ENCODE measurements at places on chromosomes 4 and X.

DNA sequence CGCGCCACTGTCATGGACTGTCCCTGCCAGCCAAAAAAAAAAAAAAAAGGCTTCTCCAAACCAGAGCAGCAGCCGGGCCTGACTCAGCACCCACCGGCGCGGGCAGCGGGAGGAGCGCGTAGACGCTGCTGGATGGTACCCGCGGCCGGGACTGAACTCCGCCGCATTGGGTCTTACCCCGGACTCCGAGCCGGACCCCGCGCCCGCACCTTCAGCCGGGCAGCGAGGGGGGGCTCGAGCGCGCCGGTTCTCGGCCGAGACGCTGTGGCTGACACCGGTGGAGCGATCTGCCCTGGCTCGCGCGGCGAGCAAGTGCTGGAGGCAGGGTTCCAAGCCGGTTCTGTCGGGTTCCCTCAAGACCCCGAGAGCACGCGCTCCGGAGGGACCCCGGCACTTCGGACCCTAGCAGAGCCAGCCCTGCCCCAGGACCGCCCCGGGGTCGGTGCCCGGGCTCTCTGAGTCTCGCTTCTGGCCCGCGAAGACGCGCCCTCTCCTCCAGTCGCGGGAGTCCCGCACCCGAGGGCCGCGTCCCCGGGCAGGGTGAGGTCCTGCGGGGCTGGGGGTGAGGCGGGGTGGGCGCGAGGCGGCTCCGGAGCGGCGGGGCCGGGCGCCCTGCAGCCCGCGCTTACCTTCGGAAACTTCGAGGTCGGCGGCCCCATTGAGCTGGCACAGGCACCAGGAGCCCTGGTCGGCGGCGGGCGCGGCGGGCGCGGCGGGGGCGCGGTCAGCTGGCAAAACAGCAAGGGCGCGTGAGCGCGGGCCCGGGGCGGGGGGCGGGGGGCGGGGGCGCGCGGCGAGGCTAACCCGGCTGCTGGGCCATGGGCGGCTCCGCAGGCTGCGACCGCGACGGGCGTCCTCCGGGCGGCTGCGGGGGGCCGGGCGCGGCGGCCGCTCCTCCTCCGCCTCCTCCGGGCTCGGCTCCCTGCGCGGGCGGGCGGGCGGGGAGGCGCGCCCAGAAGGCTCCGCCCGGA, 11.8 kb upstream of the MAN2B2 start:
- no peak for DNase-seq

DNA sequence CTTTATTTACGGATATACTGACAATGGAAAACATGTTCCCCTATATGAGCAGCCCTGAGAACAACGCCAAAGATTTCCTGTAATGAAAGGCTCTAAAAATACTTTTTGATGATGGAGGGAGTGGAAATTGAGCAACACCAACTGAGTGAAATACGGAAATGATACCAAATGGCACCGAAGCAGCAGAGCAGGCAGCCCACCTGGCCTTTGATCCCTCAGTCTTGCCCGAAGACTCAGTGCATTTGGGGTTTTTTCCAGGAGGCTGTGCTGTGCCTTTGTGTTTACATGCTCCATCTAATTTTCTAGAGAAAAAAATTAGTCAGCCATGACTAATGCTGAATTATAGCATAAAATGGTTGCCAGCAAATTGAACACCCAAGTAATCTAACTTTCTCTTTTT, 169.9 kb upstream of the RBPJ start:
- DNase-seq, result no peak

DNA sequence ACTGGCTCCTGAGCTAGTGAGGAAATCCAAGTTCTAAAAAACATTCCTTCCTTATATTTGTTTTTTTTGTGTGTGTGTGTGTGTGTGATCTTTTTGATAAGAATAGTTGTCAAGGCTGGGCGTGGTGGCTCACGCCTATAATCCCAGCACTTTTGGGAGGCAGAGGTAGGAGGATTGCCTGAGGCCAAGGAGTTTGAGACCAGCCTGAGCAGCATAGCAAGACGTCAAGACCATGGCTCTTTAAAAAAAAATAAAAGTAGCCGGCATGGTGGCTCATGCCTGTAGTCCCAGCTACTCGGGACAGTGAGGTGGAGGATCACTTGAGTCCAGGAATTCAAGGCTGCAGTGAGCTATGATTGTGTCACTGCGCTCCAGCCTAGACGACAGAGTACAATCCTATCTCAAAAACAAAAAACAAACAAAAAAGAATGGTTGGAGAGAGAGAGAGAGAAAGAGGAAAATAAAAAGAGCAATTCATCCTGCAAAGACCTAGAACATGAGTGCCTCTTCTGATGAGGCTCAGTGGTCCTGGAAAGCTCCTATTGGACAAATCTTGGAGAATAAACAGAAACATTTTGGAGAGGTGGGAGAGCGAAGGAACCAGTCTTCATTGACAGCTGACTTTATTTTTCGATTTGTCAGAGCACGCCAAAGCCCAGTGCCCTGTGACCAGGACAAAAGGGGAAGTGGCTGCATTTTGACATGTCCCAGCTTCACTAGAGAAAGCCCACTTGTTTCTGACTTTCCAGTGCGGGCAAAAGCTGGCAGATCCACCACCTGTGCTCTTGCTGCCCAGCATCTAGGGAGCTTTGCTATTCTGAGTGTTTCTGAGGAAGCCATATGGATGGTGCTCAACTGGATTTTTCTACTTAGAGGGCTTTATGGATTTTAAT, 244.7 kb downstream of the PALLD start:
- DNase-seq, result no peak

DNA sequence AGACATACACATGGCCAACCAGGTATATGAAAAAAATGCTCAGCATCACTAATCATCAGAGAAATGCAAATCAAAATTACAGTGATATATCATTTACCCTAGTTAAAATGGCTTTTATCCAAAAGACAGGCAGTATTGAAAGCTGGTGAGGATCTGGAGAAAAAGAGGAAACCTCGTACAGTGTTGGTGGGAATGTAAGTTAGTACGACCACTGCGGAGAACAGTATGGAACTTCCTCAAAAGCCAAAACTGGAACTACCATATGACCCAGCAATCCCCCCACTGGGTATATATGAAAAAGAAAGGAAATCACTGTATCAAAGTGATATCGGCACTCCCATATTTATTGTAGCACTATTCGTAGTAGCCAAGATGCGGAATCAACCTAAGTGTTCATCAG, 23.4 kb downstream of the ABHD18 start:
- no peak for DNase-seq

DNA sequence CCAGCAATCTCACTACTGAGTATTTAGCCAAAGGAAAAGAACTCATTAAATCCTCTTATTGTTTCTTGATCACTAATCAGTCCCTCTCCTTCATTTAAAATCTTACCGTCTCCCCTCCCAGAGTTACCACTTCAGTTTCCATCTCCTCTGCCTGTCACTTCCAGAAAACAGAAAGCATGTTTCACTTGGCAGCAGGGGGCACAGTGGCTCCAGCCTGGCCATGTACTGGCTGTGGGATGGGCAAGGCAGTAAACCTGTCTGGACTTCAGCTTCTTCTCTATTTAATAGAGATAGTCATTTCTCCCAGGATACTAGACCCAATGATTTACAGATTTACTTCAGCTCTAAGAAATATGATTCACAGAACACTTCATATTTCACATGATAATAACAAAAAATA, 63.2 kb downstream of the CD40LG start:
- peak; percentile 49 for DNase-seq

GRCh38 chrX:133608406-133608805, 193.1 kb upstream of the GPC4 start:
- DNase-seq, result no peak

DNA sequence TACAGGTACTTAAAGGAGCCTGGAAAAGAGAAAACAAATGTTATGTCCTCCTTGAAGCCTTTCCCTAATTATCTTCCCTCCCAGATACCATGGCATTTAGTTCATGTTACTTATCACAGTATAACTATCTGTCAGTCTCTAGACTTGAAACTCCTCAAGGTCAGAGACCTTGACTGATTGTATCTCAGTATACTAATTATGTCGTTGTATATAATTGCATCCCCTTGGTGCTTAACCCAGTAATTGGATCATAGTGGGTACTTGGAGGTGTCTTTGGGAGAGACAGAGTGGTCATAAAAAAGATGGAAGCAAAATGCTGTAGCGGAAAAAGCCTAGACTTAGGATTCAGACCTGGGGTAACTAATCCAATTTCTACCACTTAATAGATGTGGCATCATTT, 8.1 kb downstream of the IGBP1 start:
- no peak for DNase-seq

- DNase-seq, result no peak
These were observed 696 bp upstream of the FLNA start for GRCh38 chrX:154375156-154375504.

- no peak for DNase-seq
These were observed 60.2 kb upstream of the VCX3B start for GRCh38 chrX:8404471-8404870.

DNA sequence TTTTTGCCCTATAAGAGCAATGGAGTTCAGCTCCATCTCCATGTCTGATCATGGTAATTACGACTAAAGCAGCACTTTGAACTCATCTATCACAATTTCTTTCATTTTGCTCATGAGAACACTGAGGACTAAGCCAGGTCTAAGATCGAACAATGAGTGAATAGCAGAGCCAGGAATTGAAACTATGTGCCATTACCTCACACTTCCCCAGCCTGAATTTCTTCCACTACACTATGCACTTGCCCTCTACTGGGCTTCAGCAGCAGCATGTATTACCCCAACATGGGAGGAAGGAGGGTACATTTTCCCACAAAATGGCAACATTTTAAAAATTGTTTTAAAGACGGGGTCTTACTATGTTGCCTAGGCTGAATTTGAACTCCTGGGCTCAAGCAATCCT, 274.7 kb upstream of the FGF13 start:
- no peak for DNase-seq

DNA sequence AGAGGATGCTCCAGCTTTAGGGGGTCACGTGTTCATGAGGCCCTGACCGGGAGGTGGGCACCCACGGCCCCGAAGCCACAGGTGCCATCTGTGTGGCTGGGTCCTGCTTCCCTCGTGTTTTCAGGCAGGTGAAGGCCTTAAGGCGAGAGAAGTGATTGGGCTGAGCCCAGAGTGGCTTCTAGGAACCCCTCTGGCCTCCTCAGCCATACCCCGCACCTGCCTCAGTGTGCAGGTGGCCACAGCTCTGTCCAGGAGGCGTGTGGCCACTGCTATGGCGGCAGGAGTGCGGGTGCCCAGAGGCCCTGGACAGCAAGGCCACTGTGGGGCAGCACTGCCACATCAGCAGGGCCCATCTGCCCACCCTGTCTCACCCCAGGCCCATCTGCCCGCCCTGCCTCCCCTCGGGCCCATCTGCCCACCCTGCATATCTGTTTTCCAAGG, 25.0 kb downstream of the NKX1-1 start:
- DNase-seq, result no peak

- no peak for DNase-seq
These were observed 28.1 kb downstream of the CLNK start for GRCh38 chr4:10656420-10656819.

GRCh38 chrX:133333154-133333750, 82.0 kb downstream of the GPC4 start:
- peak; percentile 54 for DNase-seq

DNA sequence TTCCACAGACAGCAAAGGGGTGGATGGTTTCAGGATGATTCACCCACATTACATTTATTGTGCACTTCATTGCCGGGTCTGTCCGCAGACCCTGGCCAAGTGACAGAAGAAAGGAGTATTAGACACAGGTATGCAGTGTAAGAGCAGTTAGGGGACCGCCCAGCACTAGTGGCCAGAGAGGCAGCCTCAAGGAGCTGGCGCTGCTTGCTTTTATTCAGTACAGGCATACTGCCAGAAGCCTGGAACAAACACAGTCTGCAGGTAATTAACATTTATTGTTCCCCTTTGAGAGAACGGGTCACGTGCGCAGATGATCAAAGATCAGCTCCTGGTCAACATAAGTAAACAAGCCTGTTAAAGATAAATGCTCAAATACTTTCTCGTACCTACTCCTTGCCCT, 1639.0 kb upstream of the IGFBP7 start:
- no peak for DNase-seq

GRCh38 chrX:140229191-140229590, 263.9 kb upstream of the CXorf66 start:
- no peak for DNase-seq

GRCh38 chr4:174929346-174929745, 11.2 kb downstream of the ADAM29 start:
- peak; percentile 31 for DNase-seq

DNA sequence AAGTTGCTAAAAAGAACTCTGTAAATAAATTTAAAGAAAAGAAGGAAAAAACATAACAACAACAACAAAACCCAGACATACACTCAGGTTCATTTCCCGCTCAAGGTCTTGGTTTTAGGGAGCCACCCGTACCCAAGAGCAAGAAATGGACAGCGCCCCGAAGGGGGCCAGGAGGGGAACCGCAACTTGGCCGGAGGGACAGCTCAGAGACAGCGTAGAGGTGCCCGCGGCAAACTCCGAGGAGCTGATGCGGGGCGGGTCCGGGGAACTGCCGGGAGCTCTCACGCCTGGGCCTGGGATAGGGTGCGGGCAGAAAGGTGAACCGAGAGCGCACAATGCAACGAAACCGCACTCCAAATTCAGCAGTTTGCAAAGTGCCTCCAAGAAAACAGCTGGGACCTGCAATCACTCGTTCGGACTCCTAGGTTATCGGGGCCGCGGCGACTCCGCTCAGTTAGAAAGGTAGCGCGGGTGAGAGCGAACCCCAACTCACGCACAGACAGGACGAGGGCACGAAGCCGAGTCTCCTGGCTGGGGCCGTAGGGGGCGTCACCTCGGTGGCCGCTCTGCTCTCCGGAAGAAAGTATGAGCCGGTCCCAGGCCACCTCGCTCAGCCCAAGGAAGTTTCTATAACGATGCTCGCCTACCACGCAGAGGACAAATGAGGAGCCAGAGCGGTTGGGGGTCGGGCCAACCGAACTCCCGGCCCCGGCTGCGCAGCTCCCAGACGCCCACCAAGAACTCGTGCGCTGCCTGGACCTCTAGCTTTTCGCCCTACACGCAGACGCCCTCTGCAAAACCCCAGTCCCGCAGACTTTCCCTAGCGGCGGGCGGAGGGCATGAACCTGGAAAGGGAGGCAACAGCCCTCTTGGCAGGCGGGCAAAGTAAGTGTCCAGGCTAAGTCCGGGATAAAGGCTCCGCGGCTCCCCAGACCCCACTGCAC, 1.4 kb downstream of the NDNF start:
- peak; percentile 58 for DNase-seq

DNA sequence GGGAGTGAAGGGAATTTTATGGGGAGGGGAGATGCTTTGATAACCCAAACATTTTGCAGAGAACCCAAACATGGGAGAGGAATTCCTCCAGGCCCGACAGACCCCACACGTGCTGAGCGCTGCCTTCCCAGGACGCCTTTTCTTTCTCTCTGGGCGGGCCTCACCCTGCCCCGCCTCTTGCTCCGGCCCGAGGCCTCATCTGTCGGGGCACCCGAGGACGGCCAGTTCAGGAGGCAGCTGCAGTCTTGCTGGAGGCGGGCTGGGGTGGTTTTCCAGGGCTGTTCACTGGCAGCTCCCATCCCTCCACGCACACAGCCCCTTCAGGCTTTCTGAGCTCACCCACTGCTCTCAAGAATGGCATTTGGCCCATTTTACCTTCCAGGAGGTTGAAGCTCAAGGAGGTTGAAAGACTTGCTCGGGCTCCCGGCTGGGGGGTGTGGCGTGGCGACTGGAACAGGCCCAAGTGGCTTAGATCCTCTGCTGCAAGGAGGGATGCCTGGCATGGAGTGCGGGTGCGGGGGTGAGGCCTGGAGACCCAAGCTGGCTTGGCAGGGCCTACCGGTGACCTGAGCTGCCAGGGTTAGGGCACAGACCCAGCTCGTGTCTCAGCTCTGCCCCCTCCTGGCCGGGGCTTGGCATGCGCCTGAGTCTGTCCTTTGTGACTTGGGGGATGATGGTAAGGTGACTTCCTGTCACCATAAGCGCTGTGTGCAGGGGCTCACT, 99.2 kb downstream of the PSAPL1 start:
- peak; percentile 52 for DNase-seq

GRCh38 chr4:177051473-177052060, 258.1 kb upstream of the NEIL3 start:
- DNase-seq, result peak; percentile 62

All from A673 (cell line).